ENCODE measurements at places on chromosomes 3 and 15.

DNA sequence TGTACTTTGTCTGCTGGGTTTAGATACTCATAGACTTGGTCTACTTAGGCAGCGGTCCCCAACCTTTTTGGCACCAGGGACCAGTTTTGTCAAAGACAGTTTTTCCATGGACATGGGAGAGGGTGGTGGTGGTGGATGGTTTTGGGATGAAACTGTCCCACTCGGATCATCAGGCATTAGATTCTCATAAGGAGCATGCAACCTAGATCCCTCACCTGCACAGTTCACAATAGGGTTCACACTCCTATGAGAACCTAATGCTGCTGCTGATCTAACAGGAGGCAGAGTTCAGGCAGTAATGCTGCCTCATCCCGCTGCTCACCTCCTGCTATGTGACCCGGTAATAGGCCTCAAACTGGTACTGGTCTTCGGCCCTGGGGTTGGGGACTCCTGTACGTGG, 45.3 kb downstream of the CMSS1 start:
- H3K27me3 ChIP-seq, result no peaks in the 10 kb centered on the region
- H3K27ac ChIP-seq, result no peak overlapping the region
- H3K36me3 ChIP-seq, result peaks cover 21% of the 10 kb centered on the region
- no peak overlapping the region for H3K4me3 ChIP-seq
- peaks cover 25% of the 10 kb centered on the region for H3K4me1 ChIP-seq
- DNase-seq, result no peak

- H3K4me3 ChIP-seq, result no peak overlapping the region
- H3K4me1 ChIP-seq, result no peaks in the 10 kb centered on the region
- no peaks in the 10 kb centered on the region for H3K36me3 ChIP-seq
- H3K27me3 ChIP-seq, result no peaks in the 10 kb centered on the region
- DNase-seq, result no peak
These were observed 1002.8 kb downstream of the NAALADL2 start for GRCh38 chr3:175861916-175862315.

DNA sequence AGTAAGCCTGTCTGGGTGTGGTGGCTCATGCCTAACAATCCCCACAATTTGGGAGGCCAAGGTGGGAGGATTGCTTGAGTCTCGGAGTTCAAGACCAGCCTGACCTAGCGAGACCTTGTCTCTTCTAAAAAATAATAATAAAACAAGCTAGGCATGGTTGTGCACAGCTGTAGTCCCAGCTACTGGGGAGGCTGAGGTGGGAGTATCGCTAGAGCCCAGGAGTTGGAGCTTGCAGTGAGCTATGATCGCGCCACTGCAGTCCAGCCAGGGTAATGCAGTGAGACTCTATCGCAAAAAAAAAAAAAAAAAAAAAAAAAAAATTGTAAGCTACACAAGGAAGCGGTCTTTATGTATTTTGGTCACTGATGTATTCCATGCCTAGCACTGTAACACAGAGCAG, 242.4 kb upstream of the WNT5A start:
- H3K4me3 ChIP-seq, result no peak overlapping the region
- no peaks in the 10 kb centered on the region for H3K36me3 ChIP-seq
- DNase-seq, result no peak

- H3K4me3 ChIP-seq, result no peak overlapping the region
- no peaks in the 10 kb centered on the region for H3K27me3 ChIP-seq
These were observed 37.1 kb downstream of the GASK1A start for GRCh38 chr3:43015991-43016865.

GRCh38 chr15:78167227-78167888, 18.2 kb downstream of the IDH3A start:
- DNase-seq, result no peak
- H3K4me3 ChIP-seq, result no peak overlapping the region
- peaks cover 100% of the 10 kb centered on the region for H3K36me3 ChIP-seq
- no peaks in the 10 kb centered on the region for H3K27me3 ChIP-seq
- no peaks in the 10 kb centered on the region for H3K4me1 ChIP-seq

GRCh38 chr3:73637042-73637441, 12.3 kb upstream of the PDZRN3 start:
- no peaks in the 10 kb centered on the region for H3K36me3 ChIP-seq
- no peaks in the 10 kb centered on the region for H3K4me1 ChIP-seq
- H3K4me3 ChIP-seq, result no peak overlapping the region
- no peak overlapping the region for H3K27ac ChIP-seq
- no peak for DNase-seq
- no peaks in the 10 kb centered on the region for H3K27me3 ChIP-seq

- H3K27me3 ChIP-seq, result no peaks in the 10 kb centered on the region
- no peak overlapping the region for H3K27ac ChIP-seq
- DNase-seq, result peak; percentile 69
- H3K4me3 ChIP-seq, result no peak overlapping the region
- no peaks in the 10 kb centered on the region for H3K36me3 ChIP-seq
- H3K4me1 ChIP-seq, result no peaks in the 10 kb centered on the region
These were observed 263.5 kb upstream of the CFAP20DC start for GRCh38 chr3:59313365-59313764.

GRCh38 chr15:67409175-67409574, 111.8 kb upstream of the C15orf61 start:
- H3K36me3 ChIP-seq, result no peaks in the 10 kb centered on the region
- DNase-seq, result no peak
- H3K4me3 ChIP-seq, result no peak overlapping the region
- H3K4me1 ChIP-seq, result no peaks in the 10 kb centered on the region
- no peak overlapping the region for H3K27ac ChIP-seq
- H3K27me3 ChIP-seq, result no peaks in the 10 kb centered on the region

GRCh38 chr15:47972738-47973137, 148.1 kb upstream of the SLC24A5 start:
- no peak overlapping the region for H3K4me3 ChIP-seq
- H3K27me3 ChIP-seq, result no peaks in the 10 kb centered on the region
- H3K27ac ChIP-seq, result no peak overlapping the region
- DNase-seq, result no peak

- H3K4me3 ChIP-seq, result no peak overlapping the region
- no peak for DNase-seq
- H3K36me3 ChIP-seq, result no peaks in the 10 kb centered on the region
- H3K4me1 ChIP-seq, result peaks cover 7% of the 10 kb centered on the region
- H3K27ac ChIP-seq, result no peak overlapping the region
- no peaks in the 10 kb centered on the region for H3K27me3 ChIP-seq
These were observed 25.2 kb downstream of the CORO2B start for GRCh38 chr15:68603951-68604350.

DNA sequence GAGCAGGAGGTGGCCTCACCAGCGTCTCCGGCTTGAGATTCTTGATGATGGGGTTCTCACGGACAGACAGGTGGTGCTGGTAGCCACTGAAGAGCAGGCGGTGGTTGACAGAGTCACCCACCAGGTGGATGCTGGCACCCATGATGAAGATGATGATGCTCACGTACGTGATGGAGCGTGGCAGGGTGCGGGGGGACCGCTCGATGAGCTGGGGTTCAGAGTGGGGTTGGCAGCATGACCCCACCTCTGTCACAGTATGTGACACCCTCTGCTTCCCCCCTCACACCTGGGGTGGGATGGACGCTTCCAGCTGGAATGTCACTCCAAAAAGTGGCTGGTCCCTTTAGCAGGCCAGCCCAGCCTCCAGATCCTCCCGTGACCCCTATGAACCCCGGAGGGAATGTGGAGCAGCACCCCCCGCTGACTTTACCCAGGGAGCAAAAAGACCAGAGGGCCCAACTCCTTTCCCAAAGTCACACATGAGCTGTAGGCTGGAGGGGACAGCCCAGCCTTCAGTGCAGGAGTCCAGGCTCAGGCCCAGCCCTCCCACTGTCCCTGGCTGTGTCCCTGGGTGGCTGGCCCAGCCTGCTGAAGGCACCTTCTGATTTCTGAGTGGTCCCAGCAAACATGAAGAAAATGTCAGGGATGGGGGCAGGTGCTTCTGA, 6.7 kb upstream of the CALML4 start:
- no peak for DNase-seq
- no peaks in the 10 kb centered on the region for H3K36me3 ChIP-seq
- peaks cover 7% of the 10 kb centered on the region for H3K4me1 ChIP-seq
- no peaks in the 10 kb centered on the region for H3K27me3 ChIP-seq

- peak overlapping the region; percentile 94 for H3K27ac ChIP-seq
- H3K4me3 ChIP-seq, result peak overlapping the region; percentile 78
- no peaks in the 10 kb centered on the region for H3K27me3 ChIP-seq
- no peaks in the 10 kb centered on the region for H3K36me3 ChIP-seq
- no peak for DNase-seq
These were observed 812 bp upstream of the SEC62 start for GRCh38 chr3:169965562-169966427.

- no peaks in the 10 kb centered on the region for H3K27me3 ChIP-seq
- peaks cover 15% of the 10 kb centered on the region for H3K36me3 ChIP-seq
- H3K27ac ChIP-seq, result no peak overlapping the region
- no peak for DNase-seq
These were observed 66.2 kb downstream of the RASA2 start for GRCh38 chr3:141553055-141553454.

- H3K27ac ChIP-seq, result no peak overlapping the region
- no peak for DNase-seq
- H3K4me1 ChIP-seq, result no peaks in the 10 kb centered on the region
- H3K4me3 ChIP-seq, result no peak overlapping the region
- H3K36me3 ChIP-seq, result no peaks in the 10 kb centered on the region
These were observed 65.1 kb downstream of the EPHB1 start for GRCh38 chr3:134860141-134860540.

GRCh38 chr3:140859592-140860336, 81.9 kb upstream of the SLC25A36 start:
- H3K36me3 ChIP-seq, result no peaks in the 10 kb centered on the region
- H3K27ac ChIP-seq, result no peak overlapping the region
- no peaks in the 10 kb centered on the region for H3K27me3 ChIP-seq
- H3K4me3 ChIP-seq, result no peak overlapping the region
- no peak for DNase-seq

- DNase-seq, result no peak
- H3K27ac ChIP-seq, result no peak overlapping the region
- H3K27me3 ChIP-seq, result no peaks in the 10 kb centered on the region
- H3K36me3 ChIP-seq, result no peaks in the 10 kb centered on the region
These were observed 31.5 kb upstream of the MECOM start for GRCh38 chr3:169695031-169695430.

- H3K4me1 ChIP-seq, result peaks cover 47% of the 10 kb centered on the region
- peak overlapping the region; percentile 98 for H3K27ac ChIP-seq
- H3K4me3 ChIP-seq, result peak overlapping the region; percentile 86
- no peaks in the 10 kb centered on the region for H3K27me3 ChIP-seq
- H3K36me3 ChIP-seq, result no peaks in the 10 kb centered on the region
These were observed 897 bp upstream of the TLE3 start for GRCh38 chr15:70098461-70099166.

GRCh38 chr3:77320514-77320913, 280.6 kb downstream of the ROBO2 start:
- H3K4me3 ChIP-seq, result no peak overlapping the region
- no peaks in the 10 kb centered on the region for H3K36me3 ChIP-seq
- no peaks in the 10 kb centered on the region for H3K27me3 ChIP-seq
- H3K27ac ChIP-seq, result no peak overlapping the region

DNA sequence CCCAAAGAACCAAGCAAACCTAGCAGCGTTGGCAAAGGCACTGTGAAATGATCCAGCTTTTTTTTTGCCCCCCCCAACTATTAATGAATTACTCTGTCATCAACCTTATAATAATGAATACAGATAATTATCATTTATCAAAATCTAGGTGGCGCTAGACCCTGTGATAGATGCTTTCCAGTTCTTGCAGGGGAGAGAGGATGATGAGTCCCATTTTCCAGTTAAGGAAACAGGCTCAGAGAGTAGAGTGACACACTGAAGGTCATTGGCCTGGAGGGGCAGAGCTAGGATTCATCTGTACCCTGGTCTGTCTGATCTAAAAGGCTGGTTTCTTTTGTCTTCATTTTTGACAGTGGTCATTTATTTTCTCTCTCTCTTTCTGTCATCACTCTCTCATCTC, 5.0 kb downstream of the ACOX2 start:
- H3K27me3 ChIP-seq, result no peaks in the 10 kb centered on the region
- no peak for DNase-seq
- no peak overlapping the region for H3K4me3 ChIP-seq
- H3K4me1 ChIP-seq, result peaks cover 13% of the 10 kb centered on the region

DNA sequence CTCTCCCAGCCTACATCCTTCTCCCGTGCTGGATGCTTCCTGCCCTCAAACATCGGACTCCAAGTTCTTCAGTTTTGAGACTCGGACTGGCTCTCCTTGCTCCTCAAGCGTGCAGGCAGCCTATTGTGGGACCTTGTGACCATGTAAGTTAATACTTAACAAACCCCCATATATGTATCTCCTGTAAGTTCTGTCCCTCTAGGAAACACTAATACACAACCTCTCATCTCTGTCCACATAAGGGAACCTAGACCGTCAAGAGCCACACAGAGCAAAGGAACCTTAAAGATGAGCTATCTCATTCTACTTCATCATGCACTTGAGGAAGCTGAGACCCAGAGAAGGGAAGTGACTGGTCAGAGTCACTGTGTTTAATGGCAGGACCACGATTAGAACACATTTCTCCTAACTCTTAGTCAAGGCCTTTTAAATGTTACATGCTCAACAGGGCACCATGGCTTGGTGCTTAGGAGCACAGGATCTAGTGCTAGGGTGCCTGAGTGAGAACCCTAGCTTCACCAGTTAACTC, 50.3 kb downstream of the NPTN start:
- peaks cover 81% of the 10 kb centered on the region for H3K36me3 ChIP-seq
- H3K4me3 ChIP-seq, result no peak overlapping the region
- H3K27me3 ChIP-seq, result no peaks in the 10 kb centered on the region
- H3K27ac ChIP-seq, result no peak overlapping the region
- no peak for DNase-seq
- no peaks in the 10 kb centered on the region for H3K4me1 ChIP-seq

GRCh38 chr3:21620511-21621155, 130.4 kb downstream of the ZNF385D start:
- no peaks in the 10 kb centered on the region for H3K36me3 ChIP-seq
- no peak overlapping the region for H3K27ac ChIP-seq
- no peak overlapping the region for H3K4me3 ChIP-seq
- H3K4me1 ChIP-seq, result no peaks in the 10 kb centered on the region
- H3K27me3 ChIP-seq, result no peaks in the 10 kb centered on the region
- DNase-seq, result no peak
